Stimulated activated CD4-positive, alpha-beta T cell treated with anti-CD3 and anti-CD28 coated beads, TNF-alpha, amount 100 ng/mL, for 24 hours (primary cell): ENCODE measurements at places on chromosomes 3 and 15.

DNA sequence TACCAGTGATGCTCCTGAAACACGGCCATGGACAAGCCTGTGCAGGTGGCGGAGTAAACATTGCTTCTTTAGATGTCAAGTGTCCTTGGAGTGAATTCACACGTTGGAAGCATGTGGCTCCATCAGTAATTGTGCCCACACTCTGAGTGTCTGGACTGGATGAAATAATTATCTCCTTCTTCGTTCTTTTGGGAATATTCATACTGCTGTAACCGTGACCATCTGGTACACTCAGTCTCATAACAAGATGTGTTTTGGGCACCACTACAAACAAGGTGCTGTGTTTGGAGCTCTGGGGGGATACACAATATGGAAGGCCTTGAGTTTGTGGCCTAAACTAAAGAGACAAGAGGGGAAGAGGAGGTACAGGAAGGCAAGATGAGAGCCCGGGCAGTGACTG, 165.6 kb downstream of the APBA2 start:
- DNase-seq: no peak

DNA sequence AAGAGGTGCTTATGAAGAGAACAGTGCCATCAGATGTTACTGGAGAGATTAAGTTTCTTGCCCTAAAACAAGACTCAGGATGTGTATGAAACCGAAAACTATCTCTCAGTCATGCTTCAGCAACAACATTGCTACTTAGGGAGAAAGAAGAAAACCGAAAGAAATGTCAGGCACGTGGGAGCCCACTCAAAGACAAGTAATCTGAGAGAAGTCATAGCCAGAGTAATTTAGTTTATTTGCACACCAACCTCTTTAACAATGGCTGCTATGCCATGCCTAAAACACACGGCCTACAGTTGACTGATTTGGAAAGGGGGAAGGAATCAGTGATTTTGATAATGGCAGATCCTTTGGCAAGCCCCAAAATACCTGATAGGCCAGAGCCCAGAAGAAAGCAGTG, 162.9 kb downstream of the TIGIT start:
- DNase-seq: no peak

DNA sequence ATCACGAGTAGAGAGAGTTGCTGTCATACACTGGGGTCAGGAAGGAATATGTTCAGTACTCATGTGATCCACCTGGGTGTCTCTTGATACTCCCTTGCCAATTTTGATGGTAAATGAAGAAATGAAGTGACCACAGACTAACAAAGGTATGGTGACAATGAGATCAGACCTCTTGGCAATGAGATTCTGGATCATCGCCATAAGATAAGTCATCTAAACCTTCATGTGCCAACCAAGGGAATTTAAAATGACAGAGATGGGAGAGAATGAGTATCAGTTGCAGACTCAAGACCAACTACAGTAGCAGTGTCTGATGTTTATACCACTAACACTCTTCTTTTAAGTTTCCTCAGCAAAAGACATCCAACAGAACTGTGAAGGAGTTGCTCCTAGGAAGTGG, 601.0 kb downstream of the MECOM start:
- DNase-seq: no peak

DNA sequence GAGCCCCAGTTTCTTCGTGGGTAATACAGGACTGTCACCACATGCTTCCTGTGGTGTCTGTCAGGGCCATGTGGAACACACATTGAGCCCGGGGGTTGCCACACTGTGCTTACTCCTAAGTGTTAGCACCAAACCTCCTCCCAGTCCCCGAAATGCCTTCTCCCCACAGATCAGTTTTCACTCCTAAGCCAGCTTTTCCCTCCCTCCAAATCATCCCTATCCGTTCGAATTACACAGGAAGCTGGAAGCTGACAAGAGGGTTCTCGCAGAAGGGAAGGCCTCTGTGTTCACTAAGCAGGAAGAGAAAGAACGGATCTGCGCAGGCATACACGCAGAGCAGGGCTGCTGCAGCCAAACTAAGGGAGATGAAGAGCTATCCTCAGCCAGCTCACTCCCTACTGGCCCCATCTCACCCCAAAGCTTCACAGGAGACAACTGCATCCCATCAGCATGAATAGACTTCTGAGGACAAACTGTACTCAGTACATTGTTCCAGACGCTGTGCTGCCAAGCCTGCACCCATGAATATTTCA, 32.3 kb downstream of the XXYLT1 start:
- no peak for DNase-seq

DNA sequence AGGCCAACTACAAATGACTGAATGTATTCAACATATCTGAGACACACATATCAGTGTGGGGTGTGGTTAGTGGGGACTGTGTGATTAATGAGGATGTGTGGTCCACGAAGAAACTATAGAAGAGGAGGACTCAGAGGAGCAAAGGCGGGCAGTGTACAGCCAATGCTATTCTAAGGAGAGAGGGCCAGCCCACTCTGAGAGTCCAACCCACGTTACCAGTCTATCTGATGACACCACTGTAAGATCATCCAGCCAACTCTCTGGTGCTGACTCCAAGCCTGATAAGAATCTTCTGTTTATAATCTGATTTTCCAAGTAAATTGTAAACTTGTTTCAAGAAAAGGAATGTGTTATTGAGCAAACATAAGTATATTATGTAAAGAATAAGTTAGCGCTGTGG, 47.2 kb downstream of the MCF2L2 start:
- DNase-seq: no peak

GRCh38 chr15:85374831-85375230, 5.6 kb upstream of the AKAP13 start:
- DNase-seq: no peak

- no peak for DNase-seq
Measured at GRCh38 chr3:143313893-143314188, 194.3 kb downstream of the CHST2 start.

DNA sequence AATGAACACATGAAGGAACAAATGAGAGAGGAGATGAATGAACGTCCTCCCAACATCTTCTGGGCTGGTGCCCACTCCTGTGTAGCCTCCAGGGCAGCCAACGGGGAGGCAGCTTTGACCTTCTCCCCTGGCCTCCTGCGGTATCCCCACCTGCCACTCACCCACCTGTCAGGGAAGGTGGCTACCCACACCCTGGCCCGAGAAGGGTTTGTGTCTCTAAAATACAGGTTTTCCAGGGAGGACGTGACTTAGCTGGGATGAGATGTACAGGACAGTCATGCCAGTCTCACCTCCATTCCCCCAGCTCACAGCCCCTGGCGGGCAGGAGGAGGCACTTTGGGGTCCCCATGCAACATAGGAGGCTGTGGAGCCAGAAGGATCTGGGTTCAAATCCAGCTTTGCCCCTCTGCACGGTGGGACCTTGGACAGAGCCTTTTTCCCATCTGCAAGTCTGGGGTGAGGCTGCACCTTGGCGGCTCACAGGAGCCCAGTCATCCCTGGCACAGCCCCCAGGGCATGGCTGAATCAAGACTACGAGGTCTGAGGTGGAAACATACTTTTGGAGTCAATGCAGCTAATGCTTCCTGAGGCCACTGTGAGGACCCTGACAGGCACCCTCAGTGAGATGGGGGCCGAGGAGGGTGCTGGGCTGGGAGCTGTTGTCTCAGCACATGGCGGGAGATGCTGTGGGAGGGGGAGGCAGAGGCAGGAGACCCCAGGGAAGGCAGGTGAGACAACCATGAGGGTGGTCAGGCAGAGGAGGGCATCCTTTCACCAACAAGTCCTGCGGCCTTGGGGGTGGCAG, 11.1 kb upstream of the PLXND1 start:
- DNase-seq: no peak

GRCh38 chr3:20074226-20075063, 34.2 kb downstream of the KAT2B start:
- no peak for DNase-seq

DNA sequence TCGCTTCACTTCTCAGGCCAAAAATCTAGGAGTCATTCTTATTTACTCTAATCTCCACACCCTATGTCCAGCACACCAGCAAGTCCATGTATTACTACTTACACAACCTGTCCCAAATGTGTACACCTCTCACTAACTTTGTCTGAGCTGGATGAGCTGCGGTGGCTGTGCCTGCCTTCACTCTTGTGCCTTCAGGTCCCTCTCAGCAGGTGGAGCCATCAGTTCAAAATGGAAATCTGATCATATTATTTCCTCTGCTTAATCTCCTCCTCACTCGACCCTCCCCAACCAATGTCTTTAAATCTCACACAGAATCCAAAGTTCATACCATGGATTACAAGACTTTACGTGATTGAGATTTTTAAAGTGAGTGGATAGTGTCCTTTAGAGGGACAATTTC, 82.8 kb downstream of the SSR3 start:
- DNase-seq: no peak

- DNase-seq: no peak
Measured at GRCh38 chr3:188822004-188822403, 349.8 kb upstream of the TPRG1 start.

- DNase-seq: no peak
Measured at GRCh38 chr3:136939489-136939888, 18.3 kb upstream of the IL20RB start.

DNA sequence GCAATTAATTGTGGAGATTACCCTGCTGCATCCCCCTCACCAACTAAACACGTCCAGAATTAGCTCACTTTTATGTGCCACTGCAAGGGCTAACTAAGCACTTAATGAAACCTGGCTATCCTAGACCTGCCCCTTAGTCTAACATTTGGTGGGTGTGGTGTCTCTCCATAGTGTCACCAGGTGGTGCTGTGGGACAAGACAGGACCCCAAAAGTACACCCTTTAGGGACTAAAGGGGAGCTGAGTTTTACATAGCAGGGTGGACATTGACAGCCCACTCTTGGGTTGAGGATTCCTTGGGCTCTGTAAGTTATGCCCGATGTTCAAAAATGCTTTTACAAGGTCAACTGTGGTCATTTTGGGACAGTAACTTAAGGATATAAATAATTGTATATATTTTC, 5.7 kb downstream of the DUT start:
- DNase-seq: no peak

DNA sequence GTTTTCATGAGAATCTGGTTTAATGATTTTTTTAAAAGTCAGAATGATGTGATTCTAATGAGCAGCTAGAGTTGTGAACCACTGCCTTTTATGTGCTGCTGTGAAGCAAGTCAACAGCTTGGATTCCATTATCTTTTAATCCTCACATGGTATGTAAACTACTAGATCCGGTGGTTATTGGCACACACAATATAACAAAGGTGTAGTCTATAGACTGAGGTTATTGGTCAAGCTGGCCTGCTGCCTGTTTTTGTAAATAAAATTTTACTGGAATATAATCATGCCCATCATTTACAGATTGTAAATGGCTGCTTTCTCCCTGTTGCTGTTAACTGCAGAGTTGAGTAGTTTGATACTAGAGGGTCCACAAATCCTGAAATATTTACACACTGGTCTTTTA, 103.1 kb downstream of the OTOL1 start:
- DNase-seq: no peak

DNA sequence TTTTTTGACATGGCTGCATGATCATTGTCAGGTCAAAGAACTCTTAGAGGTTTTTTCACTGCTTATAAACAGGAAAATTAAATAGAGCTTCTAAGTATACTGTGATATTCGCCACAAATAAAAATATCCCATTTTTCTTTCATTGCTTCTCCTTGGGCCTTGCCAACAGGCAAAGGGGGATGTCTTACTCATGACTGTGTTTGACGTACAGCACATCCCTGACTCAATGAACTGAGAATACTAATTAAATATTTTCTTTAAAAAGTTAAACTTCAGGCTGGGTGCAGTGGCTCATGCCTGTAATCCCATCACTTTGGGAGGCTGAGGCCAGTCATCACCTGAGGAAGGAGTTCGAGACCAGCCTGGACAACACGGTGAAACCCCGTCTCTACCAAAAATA, 41.4 kb upstream of the CCDC80 start:
- DNase-seq: no peak

DNA sequence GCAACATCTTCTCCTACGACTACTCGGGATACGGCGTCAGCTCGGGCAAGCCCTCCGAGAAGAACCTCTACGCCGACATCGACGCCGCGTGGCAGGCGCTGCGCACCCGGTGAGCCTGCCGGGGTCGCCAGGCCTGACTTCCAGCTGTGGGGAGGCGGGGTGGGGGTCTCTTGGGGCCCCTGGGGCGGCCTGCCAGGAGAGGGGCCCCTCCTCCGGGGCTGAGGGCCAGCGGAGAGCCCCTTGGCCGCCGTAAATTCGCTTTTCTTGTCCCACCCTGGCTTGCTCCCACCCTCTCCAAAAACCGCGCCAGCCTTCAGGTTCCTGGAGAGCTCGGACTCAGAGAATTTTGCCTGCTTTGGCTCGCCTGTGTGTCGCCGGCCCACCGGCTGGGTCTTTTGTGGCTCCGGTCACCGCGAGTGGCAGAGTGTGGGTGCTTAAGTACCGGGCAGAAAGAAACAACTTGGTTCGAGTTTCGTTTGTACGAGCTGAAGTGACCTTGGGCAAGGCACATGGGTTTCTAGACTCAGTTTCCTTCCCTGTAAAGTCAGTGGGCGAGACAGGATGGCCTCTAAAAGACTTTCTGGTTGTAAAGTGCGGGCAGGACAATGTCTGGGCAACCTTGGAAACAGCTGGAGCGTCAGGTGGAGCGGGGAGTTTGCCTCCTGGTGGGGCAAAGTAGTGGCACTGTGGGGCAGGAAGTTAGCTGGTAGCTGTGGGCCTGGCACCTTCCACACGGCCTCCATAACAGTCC, 976 bp downstream of the ABHD17C start:
- DNase-seq: no peak

- no peak for DNase-seq
Measured at GRCh38 chr3:12446298-12446697, 38.0 kb upstream of the TSEN2 start.
